ENCODE measurements at places on chromosomes 3 and 15. TPM values are rescaled to one million over a fixed set of nuclear protein-coding genes. Genes with fewer than 3 reads are reported as not detected.

The TTC21A gene
- 2.3 TPM for polyA plus RNA-seq

The DAPK2 gene
- polyA plus RNA-seq, result 10.5 TPM

The TMEM40 gene
- 0.20 TPM for polyA plus RNA-seq

The FRMD5 gene
- 0.83 TPM for polyA plus RNA-seq

DNA sequence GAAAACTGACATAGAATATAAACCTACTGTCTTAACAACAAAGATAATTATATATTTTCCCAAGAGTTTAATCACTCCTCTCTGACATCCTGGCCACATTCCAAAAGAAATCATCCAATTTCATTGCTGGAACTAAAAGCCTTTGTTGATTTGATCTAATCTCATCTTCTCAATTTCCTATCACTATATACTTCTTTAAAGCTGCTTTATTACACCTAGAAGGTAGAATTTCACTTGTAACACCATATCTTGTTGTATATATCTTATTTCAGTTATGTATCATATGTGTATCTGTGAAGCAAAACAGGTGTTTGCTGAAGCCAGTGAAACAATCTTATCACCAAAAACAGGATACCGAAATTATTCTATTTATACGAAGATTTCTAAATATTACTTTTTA is 740.2 kb downstream of the ROBO1 start:
- no peak for DNase-seq
